ENCODE measurements at places on chromosomes 3 and 15.

DNA sequence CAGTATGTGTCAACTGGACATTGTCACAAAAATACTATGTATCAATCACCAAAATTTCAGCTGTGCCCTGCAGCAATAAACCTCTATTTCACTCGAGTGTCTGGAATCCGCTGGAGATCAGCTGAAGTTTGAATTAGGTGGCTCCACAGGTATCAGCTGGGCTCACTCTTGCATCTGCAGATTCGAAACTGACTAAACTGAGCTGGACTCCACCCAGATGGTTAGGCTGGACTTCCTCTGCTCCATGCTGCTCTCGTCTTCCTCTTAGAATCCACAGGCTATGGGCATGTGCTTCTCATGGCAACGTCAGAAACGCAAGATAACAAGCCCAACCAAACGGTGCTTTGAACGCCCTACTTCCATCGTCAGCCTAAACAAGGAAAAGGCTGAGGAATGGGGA is 565.3 kb upstream of the ROBO2 start:
- no peak for DNase-seq

DNA sequence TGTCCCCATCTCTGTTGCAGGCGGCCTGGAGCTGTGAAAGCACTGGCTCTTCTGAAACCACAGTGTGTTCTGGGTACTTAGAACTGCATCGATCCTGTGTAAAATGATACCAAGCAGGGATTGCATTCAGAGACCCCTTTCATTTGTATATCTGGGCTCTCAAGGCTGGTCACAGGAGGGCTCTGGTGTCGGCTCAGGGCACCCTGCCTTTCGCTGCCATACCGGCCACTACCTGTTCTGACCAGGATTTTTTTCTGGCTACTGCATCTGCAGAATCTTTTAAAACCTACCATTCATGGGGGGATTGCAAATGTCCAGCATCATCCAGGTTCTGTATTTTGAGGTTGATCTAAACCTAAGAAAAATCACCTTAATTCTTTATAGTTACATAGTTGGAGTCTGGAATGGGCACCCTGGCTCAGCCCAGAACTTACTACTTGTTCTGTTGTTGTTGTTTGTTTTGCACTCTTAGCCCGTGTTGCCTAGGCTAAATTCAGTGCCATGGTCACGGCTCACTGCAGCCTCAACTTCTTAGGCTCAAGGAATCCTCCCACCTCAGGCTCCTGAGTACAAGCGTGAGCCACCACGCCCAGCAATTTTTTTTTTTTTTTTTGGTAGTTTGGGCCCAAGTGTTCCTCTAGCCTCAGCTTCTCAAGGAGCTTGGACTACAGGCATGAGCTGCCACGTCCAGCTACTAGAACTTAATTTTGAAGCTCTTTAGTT is 52.7 kb downstream of the TRIM71 start:
- DNase-seq = no peak

- no peak for DNase-seq
Measured at GRCh38 chr3:189790658-189791057, 159.5 kb downstream of the TP63 start.

DNA sequence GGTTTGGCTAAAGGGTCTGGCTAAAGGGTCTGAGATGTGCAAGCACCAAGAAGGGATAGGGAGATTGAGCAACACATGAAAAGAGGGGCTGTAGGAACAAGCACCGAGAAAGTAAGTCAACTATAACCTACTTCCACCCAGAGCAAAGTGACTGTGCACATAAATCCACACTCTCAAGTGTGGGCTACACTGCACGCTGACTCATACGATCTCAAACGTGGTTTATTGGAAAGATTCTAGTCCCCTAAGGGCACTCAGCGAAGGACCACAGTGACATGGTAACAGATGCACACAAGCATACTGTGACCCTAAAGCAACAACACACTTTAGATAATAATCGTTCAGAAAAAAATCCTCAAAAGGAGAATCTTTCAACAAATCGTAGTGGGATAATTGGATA is 48.0 kb downstream of the EHHADH start:
- no peak for DNase-seq
